ENCODE measurements at places on chromosomes 13 and 19.

DNA sequence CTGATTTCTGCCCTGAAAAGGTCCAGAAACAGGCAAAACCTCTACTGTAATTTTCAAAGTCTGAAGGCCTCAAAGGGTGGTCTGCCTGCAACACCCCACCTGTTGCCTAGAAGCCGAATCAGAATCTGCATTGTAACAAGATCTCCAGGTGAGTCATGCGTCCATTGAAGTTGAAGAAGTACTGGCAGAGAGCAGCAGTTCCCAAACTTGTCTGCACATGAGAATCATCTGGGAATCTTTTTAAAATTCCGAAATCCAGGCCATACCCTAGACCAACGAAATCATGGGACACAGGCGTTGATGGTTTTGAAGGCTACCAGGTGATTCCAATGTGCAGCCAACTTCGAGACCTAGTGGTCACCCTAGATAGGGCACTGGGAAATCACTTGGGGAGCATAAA lies 16.0 kb upstream of the CLN5 start:
- DNase-seq, result no peak

DNA sequence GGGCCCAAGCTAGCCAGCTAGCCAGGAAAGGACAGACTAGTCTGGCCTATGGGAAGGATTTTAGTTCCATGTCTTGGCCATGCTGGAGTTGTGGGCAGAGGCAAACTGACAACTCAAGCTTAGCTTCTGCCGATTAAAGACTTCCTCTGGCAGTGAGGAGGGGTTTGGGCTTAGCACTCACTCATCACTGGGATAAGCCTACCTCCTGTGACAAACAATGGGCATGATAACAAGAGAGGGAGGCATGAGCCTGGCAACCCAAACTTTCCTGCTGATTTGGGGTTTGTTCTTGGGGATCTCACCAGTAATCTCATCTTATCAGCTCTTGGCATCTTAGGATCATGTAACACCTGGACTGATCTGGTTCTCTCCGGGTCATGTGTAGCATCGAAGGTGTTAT lies 83.6 kb downstream of the KL start:
- DNase-seq, result no peak

- no peak for DNase-seq
These were observed 31.2 kb downstream of the CEBPG start for GRCh38 chr19:33404506-33405253.

- no peak for DNase-seq
These were observed 966.8 kb downstream of the SLITRK5 start for GRCh38 chr13:88637935-88638334.

DNA sequence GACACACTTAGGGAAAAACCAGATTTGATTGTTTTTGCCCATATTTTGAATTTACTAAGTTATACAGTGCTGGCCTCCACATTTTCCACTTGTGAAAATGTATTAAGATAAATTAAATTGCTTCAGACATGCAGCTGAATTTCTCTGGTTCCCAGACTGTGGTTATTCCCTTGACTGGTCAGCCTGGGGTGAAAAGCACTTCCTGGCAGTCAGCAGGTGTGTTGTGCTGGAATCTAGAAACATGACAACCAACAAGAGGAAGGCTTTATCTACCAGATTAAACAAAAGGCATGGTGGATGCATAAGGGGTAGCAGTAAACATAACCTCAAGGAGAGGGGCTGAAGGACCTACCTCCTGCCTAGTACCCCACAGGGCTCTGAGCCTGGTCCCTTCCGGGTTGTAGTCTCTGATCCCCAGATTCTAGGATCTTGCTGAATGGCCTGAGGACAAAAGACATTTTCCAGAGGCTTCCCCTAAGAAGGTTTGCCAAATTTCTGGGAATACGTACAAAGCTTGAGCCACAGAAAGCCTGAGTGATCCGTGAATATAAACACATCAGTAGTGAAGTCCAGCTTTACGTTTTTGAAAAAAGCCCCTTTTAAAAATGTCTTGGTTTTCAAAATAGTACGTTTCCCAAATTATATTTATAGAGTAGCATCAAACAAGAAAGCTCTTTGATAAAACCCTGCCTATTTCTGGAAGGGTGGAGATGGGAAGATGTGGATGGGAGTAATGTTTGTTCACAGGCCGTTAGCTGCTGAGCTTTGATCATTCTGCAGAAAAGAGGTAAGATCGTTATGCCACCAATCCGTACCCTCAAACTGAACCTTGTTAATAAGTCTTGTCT lies 133.4 kb downstream of the LACC1 start:
- no peak for DNase-seq

All from CD4-positive, alpha-beta T cell (primary cell).